Common myeloid progenitor, CD34-positive (primary cell): ENCODE measurements at places on chromosomes 11 and 22.

DNA sequence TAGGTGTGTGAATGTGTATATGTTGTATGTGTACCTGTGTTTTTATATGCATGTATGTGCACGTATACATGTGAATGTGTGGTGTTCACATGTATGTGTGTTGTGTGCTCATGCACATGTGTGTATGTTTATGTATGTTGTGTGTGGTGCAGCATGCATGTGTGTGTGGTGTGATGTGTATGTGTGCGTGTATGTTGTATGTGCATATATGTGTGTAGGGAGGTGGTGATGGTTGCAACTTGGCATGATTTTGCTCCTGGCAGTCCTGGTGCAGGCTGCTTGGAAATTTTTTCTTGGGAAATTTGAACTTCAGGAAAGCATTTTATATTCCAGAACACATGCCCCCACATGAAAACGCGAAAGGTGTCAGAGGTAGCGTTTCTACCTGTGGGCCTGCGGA, 1177.8 kb downstream of the TBC1D22A start:
- no peak for DNase-seq

DNA sequence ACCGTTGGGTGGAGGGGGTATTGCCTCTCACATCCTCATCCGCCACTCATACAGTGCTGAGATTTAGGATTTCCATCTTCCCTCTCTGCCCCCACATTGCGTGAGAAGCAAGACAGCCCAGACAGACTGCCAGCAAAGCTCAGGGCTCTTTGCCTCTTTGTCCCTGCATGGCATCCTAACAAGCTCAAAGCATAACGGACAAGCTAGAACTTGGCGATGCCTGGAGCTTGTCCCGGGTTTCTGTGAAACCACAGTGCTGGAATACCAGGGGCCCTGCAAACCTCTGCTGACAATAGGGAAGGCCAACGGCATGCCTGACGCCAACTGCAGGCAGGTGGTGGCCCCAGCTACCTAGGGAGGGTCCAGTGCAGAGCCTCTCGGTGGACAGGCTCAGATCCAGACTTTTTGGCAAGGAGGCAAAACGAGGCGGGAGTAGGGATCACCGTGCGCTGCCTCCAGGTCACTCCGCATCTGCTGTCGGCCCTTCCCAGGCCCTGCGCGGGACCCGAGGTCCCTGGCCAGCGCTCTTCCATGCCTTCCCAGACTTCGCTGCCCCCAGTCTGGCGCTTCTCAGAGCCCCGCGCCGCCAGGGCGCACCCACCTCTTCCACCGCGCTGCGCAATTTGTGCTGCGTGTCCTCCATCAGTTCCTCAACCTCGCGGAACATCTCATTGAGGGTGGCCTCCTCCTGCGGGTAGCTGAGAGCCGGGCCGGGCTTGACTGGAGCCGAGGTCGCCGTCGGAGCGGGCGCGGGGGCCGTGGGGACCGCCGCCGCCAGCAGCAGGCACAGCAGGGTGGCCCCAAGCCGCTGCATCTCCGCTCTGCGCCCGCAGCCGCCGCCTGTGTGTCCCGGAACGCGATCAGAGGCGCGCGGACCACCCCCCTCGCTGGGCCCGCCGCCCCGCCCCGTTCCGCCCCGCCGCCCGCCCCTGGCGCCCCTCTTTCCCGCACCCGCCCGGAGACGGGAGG, at the start of gene DKK3:
TSS of gene DKK3 (minus strand) at position 858 of the 969 bp plus-strand sequence. CDS start at position 814, 44 bp downstream.
- DNase-seq = no peak

DNA sequence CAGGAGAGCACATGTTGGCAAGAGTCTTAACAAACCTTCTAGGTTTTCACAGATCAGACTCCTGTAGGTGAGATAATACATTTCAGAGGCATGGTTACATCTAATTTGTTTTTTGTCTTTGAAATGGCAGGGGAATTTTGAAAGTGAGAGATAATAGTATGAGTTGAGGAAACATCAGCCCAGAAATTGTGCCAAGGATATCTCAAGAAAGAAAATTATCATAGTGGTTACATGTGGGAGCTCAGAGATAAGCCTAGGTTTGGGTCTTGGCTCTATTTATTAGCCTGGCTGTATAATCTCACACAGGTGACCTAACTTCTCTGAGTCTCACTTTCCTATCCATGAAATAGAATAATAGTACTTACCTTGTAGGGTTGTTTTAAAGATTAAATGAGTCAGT, 443 bp downstream of the BTBD18 start:
- no peak for DNase-seq

- DNase-seq = no peak
Measured at GRCh38 chr11:32396991-32397390, 38.3 kb downstream of the WT1 start.

DNA sequence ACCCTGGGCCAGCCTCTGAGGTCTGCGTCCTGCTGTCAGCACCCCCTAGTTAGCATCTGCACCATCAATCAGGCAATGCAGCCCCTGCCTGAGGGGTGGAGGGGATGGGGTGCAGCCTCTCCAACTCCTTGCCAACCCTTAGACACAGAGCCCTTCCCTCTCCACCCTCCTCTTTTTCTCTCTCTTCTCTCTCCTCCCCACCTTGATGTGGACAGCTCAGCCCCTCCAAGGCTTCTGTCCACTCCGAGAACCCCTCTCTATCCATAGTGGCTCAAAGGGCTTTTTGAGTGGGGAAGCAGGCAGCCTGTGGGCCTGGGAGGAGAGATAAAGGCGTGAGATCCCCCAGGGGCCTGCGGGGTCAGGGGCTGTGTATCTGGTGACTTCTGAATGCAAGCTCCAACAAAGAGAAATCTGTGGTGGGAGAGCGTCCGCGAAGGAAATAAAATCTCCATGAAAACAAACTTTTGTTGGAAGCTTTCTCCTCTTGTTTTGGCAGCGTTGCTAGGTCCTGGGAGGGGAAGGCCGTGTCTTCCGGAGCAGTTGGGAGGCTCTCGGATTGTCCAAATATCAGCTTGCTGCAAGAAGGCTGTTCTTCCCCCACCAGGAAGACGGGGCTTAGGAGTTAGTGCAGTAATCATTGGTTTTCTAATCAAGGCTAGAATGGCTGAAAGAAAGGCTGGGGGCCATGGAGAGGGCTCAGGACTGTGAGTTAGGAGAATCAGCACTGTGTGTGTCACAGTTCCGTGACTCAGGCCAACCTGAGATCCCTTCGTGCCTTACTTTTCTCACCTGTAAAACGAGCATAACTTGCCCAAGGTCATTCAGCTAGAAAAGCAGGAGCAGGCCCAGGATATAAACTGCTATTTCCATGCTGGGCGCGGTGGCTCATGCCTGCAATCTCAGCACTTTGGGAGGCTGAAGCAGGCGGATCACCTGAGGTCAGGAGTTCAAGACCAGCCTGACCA, 50.3 kb downstream of the PKNOX2 start:
- no peak for DNase-seq

DNA sequence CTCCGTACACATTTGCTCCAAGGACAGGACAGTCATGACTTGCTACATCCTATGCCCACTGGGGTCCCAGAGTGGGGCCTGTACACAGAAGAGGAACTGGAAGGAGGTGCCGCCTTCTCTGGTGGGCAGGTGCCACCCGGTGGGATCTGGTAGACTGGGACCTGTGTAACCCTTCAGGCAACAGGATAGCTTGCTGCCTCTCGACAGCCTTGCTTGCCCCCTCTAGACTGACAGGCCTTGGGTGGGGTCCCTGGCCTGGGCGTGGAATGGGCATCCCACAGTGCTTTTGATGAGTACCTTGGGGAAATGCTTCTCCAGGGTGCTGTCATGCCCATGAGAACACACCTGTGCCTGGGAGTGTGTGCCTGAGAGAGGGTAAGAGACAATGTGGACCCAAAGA, 15.8 kb downstream of the SHANK3 start:
- no peak for DNase-seq

DNA sequence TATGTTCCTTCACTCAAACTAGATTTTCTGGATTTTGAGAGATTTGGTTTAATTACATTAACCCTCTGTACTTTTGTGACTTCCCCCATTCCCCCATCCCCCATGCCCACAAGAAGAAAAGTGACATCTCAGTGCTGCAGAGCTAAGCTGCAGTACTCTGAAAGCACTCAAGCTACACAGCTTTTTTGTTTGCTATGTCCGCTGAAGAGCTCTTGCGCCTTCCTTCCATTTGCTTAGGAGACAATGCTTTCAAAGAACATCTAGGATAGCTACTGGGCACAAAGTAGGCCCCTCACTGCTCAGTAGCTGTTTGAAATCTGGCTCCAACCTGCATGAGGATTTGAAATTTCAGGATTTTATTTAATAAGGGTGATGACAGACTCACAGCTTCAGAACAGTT, 69.7 kb downstream of the SLC17A6 start:
- no peak for DNase-seq

DNA sequence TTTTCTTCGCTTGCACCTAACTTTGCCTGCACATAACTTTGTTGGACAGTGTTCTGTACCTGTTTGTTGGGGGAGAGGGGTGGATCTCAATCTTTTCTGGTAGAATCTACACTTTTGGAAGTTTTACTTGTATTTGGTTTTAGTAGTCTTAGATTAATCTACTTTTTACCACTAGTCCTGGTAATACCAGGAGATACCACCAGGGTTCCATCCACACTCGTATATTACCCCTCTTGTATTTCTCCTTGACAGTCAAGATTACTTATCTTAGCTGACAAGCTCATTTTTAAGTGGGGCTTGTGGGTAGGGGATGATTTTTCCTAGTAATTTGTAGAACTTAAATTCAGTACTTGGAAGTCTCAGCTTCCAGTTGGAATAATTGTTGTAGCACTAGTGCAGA, 37.3 kb upstream of the TECTA start:
- DNase-seq = no peak

DNA sequence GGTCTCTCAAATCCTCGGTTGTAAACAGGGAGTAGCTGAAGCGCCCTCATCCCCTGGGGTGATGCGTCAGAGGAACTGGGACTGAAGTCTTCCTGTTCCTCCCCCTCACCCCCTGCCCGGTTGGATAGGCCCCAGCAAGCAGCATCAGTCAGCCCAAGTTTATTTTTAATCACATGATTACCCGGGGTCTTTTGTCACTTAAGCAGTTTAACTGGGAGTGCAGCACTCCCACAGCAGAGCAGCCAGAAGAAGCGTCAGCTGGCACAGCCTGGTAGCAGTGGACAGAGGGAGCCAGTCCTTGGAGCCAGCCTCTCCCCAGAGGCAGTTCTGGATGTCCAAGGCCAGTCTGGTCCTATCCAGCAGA, 342.1 kb downstream of the CTTN start:
- no peak for DNase-seq

GRCh38 chr11:6326985-6327384, 6.7 kb upstream of the CAVIN3 start:
- no peak for DNase-seq

DNA sequence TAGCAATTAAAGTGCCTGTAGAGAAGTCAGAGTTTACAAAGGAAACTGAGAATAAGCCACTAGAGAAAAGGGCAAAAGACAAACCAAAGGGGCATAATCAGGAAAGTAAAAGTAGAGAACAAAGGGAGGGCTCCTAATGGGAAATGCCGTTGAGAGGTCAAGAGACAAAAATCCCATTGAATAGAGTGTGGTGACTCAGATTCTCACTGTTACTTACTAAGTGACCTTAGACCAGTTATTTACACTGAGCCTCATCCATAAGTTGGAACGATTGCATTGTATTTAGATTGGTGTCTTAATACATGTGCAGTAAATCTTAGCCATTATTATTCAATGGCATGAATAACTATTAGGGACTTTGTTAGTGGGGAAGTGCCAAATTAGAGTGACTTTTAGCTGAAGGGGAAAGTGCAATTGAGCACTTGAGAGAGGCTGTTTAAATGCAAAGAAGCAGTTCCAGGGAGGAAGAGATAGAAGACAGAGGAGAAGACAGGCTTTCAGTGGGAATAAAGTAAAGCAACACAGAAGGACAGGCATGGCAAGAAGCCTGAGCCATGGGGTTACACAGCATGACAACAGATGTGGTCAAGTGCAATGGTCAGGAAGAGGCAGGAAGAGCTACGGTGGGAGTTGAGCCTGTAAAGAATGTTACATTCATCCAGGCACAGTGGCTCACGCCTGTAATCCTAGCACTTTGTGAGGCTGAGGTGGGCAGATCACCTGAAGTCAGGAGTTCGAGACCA, 82.6 kb downstream of the UBASH3B start:
- no peak for DNase-seq

GRCh38 chr22:39519681-39520225, 609 bp upstream of the ATF4 start:
- peak; percentile 100 for DNase-seq

GRCh38 chr11:120511820-120512738, 531 bp downstream of the GRIK4 start:
- no peak for DNase-seq

DNA sequence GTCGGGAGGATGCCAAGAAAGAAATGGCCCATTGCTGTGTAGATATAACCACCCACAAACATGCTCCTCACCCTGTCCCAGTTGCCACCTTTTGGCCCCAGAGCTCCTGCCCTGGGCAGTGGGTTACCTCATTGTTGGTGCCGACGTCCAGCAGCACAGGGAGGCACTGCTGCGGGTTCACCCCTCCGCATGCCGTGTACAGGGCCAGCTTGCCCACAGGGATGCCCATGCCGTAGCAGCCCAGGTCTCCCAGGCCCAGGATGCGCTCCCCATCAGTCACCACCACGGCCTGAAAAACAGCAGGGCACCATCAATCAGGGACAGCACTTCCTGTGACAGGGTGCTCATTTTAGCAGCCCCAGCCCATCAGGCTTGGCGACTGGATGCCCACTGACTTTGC, 123.1 kb downstream of the CCDC81 start:
- DNase-seq = no peak

DNA sequence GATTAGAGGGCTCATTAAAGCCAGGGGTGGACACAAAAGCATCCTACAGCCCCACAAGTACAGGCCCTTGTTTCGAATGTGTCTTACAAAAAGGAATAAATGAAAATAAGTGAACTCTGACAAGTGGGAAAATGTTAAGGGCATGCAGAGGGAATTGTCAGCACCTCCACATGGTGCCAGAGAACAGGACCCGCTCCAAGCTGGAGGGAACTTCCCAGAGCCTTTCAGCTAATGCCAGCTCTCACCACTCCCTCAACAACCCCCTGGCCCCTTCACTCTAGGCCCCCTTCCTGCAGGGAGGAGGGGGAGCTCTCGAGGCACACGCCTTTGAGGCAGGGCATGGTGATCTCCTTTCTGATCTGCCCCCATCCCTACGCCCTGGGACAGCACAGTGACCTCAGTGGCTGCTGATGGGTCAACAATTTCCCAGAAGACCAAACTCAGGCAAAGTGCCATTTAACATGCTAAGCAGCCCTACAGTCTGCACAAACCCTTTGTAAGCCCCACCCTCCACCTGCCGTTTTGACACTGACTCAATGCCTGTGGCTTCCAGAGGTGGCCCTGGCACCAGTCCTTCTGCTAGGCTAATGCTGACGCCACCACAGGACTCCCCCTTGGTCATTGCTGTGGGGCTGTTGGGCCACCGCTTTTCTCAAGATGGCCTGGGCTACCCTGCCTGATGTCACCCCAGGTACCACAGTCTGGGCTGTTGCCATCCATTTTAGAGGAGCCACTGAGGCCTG, 12.5 kb upstream of the CHST1 start:
- no peak for DNase-seq

DNA sequence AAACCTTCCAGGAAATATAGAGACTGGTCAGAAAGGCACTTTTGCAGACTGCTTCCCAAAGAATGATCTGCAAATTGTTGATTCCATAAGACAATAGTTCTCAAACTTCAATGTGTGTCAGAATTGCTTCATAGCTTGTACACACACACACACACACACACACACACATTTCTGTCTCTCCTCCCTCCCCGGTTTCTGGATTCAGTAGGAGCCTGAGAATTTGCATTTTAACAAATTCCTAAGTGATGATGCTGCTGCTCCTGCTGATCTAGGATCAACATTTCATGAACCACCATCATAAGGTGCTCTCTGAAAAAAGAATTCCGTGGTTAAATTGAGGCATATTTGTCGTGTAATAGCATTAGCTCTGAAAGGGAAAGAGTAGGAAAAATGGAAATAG, 35.3 kb upstream of the FZD4 start:
- no peak for DNase-seq
